B cell (primary cell): ENCODE measurements at places on chromosomes 6 and 20. TPM values are rescaled to one million over a fixed set of nuclear protein-coding genes. Genes with fewer than 3 reads are reported as not detected.

DNA sequence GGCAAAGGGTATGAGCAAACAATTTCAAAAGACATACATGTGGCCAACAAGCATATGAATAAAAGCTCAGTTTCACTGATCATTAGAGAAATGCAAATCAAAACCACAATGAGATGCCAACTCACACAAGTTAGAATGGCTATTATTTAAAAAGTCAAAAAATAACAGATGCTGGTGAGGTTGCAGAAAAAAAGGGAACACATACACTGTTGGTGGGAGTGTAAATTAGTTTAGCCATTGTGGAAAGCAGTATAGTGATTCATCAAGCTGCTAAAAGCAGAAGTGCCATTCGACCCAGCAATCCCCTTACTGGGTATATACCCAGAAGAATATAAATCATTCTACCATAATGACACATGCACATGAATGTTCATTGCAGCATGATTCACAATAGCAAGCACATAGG lies 6.7 kb upstream of the KHDC1L start:
- H3K4me1 ChIP-seq = no peaks in the 10 kb centered on the region
- no peak overlapping the region for H3K27ac ChIP-seq
- no peaks in the 10 kb centered on the region for H3K27me3 ChIP-seq
- DNase-seq = no peak

GRCh38 chr20:48621376-48622078 lies 206.3 kb downstream of the PREX1 start:
- H3K4me3 ChIP-seq = no peak overlapping the region
- H3K27ac ChIP-seq = no peak overlapping the region
- peaks cover 5% of the 10 kb centered on the region for H3K27me3 ChIP-seq

DNA sequence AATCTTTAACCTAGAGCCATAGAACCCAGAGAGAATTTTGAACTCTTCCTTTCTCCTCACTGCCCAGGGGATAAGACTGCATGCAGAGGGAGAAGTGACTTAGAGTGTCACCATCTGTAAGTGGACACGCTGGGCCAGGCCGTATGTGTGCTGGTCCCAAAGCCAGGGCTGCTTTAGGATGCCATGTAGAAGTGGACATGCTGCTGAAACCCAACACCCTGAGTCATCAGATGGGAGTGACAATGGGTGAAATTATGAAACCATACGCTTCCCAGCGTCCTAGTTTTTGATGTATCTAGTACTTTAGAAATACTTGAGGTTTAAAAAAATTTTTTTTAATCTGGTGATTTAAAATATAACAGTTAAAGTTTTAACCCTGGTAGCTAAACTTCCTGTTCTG lies 191.1 kb downstream of the FNDC1 start:
- no peak for DNase-seq
- no peak overlapping the region for H3K27ac ChIP-seq
- no peaks in the 10 kb centered on the region for H3K4me1 ChIP-seq

GRCh38 chr6:74742793-74743508 lies 462.9 kb downstream of the COL12A1 start:
- H3K4me1 ChIP-seq = no peaks in the 10 kb centered on the region
- no peak for DNase-seq
- H3K27me3 ChIP-seq = no peaks in the 10 kb centered on the region

GRCh38 chr6:129882510-129883023 lies 21.5 kb upstream of the TMEM244 start:
- H3K4me1 ChIP-seq = peaks cover 14% of the 10 kb centered on the region
- no peaks in the 10 kb centered on the region for H3K36me3 ChIP-seq
- H3K27ac ChIP-seq = peak overlapping the region; percentile 73

GRCh38 chr20:45294659-45295058 lies 12.0 kb upstream of the RBPJL start:
- peaks cover 29% of the 10 kb centered on the region for H3K27me3 ChIP-seq
- H3K36me3 ChIP-seq = no peaks in the 10 kb centered on the region

- no peaks in the 10 kb centered on the region for H3K36me3 ChIP-seq
- H3K4me1 ChIP-seq = peaks cover 6% of the 10 kb centered on the region
- no peak for DNase-seq
- H3K27me3 ChIP-seq = no peaks in the 10 kb centered on the region
- no peak overlapping the region for H3K27ac ChIP-seq
- no peak overlapping the region for H3K4me3 ChIP-seq
Measured at GRCh38 chr20:63061051-63061770, 54.4 kb upstream of the BHLHE23 start.

GRCh38 chr20:31587545-31588389 lies 17.3 kb upstream of the ID1 start:
- no peaks in the 10 kb centered on the region for H3K36me3 ChIP-seq
- H3K4me1 ChIP-seq = peaks cover 9% of the 10 kb centered on the region
- H3K27ac ChIP-seq = no peak overlapping the region
- peak overlapping the region; percentile 47 for H3K4me3 ChIP-seq
- DNase-seq = no peak

GRCh38 chr6:147395158-147395557 lies 113.3 kb upstream of the SAMD5 start:
- H3K27me3 ChIP-seq = no peaks in the 10 kb centered on the region
- H3K4me1 ChIP-seq = no peaks in the 10 kb centered on the region
- H3K4me3 ChIP-seq = no peak overlapping the region
- H3K36me3 ChIP-seq = no peaks in the 10 kb centered on the region
- no peak overlapping the region for H3K27ac ChIP-seq

DNA sequence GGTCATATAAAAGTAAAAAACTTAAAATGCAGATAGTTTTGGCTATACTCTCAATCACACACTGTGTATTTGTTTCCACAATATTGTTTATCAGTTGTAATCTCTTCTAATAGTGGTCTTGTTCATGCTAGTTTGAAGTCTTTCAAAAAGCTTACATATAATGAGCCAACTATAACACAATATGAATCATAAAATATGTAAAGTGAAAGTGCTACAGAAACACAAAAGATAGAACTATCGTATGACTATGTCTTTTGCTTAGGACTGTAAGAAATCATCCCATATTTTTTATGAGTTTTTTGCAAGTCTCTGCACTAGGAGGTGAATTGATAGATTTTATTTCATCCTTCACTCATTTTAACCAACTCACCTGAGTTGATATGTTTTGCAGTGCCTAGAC lies 136.0 kb downstream of the MMUT start:
- H3K36me3 ChIP-seq = no peaks in the 10 kb centered on the region
- H3K27me3 ChIP-seq = no peaks in the 10 kb centered on the region
- no peak overlapping the region for H3K4me3 ChIP-seq
- no peaks in the 10 kb centered on the region for H3K4me1 ChIP-seq
- no peak for DNase-seq

DNA sequence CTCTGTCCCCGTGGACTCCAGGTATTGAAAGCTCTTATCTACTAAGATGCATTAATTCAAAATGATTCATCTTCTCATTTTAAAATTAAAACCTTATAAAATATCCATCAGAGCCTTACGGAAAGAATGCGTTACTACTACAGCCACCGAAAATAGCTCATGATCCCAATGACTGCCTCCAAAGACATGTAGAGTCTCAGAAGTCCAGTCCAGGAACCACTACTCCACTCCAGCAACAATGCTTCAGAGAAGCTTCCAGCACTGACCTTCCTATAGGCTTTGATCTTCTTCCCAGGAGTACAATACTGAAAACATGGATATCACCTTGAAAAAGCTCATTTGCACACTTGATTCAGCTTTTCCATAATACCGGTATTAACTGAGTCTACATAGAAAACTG lies 94.3 kb downstream of the CHD6 start:
- H3K36me3 ChIP-seq = peaks cover 16% of the 10 kb centered on the region
- DNase-seq = no peak
- H3K27me3 ChIP-seq = no peaks in the 10 kb centered on the region
- no peak overlapping the region for H3K4me3 ChIP-seq

DNA sequence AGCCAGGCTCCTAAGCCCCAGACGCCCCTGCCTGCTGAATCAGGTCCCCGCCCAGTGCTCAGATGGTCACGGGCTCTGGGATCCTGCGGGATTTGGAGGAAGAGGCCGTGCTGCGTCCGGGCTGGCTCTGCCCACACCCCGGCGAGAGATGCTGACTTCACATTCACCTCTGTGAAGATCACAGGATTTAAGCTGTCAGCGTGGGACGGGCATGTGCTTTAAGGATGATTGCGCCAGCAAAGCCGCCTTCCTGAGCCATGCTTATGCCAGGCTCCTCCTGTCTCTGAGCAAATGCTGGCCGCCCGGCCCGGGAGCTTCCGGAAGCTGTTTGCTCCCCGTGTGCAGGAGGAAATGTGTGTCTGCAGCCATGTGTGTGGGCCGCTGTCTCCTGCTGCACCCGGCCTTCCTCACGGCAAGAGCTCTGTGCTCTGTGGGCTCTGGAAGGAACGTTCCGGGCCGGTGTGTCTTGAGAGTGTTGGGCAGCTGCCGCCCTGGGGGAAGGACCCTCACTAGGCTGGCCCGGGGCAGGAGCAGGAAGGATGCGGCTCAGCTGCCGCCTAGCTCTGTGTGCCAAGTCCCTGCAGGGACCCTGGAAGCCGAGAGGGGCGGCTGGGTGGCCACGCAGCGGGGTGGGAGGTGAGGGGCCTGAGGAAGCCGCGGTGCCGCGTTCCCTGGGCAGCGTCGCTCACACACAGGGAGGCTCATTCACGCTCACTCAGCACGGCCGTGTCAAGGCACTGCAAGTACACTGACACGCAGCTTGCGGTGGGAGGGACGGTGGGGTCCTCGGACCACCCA lies 19.0 kb upstream of the BHLHE23 start:
- no peak overlapping the region for H3K4me3 ChIP-seq
- H3K27me3 ChIP-seq = peaks cover 33% of the 10 kb centered on the region
- H3K36me3 ChIP-seq = no peaks in the 10 kb centered on the region
- no peak for DNase-seq
- peaks cover 8% of the 10 kb centered on the region for H3K4me1 ChIP-seq
- no peak overlapping the region for H3K27ac ChIP-seq

DNA sequence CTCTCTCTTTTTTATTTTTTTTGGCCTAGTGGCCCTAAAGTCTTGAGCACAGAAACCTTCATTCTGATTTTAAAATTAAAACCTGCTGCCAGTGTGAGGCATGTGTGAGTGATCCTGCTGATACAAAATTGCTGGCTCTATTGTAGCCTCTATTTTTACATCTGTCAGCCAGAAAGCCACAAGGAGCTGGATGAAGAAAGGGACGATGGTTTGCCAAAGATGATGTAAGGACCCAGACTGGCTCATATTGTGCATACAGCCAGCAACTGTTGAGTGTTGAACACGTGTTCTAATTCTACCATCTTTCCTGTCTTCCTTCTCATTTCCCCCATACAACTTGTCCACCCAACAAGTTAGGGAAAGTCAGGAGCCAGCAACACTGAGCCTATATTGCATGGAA lies 40.8 kb upstream of the ATXN1 start:
- DNase-seq = no peak
- H3K36me3 ChIP-seq = no peaks in the 10 kb centered on the region
- no peaks in the 10 kb centered on the region for H3K27me3 ChIP-seq
- no peak overlapping the region for H3K4me3 ChIP-seq
- no peaks in the 10 kb centered on the region for H3K4me1 ChIP-seq

Gene NINL
- 5.5 and 7.2 TPM in 2 replicates for total RNA-seq

Gene UST
- 16.9 TPM in 2 replicates for total RNA-seq

Gene NOX3
- total RNA-seq = not detected in 2 replicates

Gene DLL1
- 4.5 and 6.8 TPM in 2 replicates for total RNA-seq

Gene EYA4
- total RNA-seq = 0.49 TPM in 1 of 2 replicates, not detected in the other

Gene TREM1
- total RNA-seq = 0.39 TPM in 1 of 2 replicates, not detected in the other

Gene NECAB3
- total RNA-seq = 11.8 and 19.3 TPM in 2 replicates

Gene ECI2
- total RNA-seq = 28.0 and 28.3 TPM in 2 replicates

Gene BMP2
- not detected in 2 replicates for total RNA-seq

Gene SYCP2L
- not detected in 2 replicates for total RNA-seq

Gene ARFGEF3
- not detected in 2 replicates for total RNA-seq

Gene ZFP57
- total RNA-seq = 5.0 and 5.1 TPM in 2 replicates
